CD4-positive, alpha-beta T cell treated with Interleukin-4 for 1 hour (primary cell): ENCODE measurements at places on chromosomes 7 and 10.

DNA sequence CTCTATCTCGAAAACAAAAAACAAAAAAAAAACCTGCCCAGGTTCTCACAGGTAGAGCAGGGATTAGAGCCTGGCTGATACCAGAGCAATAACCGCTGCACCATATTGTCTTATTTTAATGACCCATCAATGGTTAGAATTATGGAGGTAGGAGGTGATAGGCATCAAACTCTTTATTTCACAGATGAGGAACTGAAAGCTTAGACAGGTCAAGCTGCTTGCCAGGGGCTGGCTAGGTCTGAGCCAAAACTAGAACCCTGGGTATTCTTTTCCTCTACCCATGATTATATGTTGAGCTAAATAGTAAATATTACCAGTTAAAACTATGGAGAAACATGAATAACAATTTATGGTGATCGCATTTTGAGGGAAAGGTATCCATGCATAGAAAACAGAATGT lies 2.0 kb upstream of the PPP1R3C start:
- DNase-seq = no peak

- no peak for DNase-seq
Observed at GRCh38 chr7:116998567-116999175, 45.4 kb downstream of the ST7 start.

- DNase-seq = no peak
Observed at GRCh38 chr7:134047675-134048074, 79.5 kb upstream of the LRGUK start.

GRCh38 chr7:50738932-50739331 lies 43.8 kb downstream of the GRB10 start:
- DNase-seq = no peak

GRCh38 chr10:27225011-27225590 lies 15.5 kb downstream of the ACBD5 start:
- DNase-seq = peak; percentile 54

- DNase-seq = no peak
Observed at GRCh38 chr10:75569506-75569905, 138.1 kb downstream of the LRMDA start.
